Peyer's patch (tissue), 4 donors: ENCODE measurements at places on chromosomes 3 and 15. TPM values are rescaled to one million over a fixed set of nuclear protein-coding genes. Genes with fewer than 3 reads are reported as not detected.

- H3K36me3 ChIP-seq = no peaks in the 10 kb centered on the region
- H3K4me3 ChIP-seq = no peak overlapping the region
- H3K4me1 ChIP-seq = no peaks in the 10 kb centered on the region
- H3K27me3 ChIP-seq = no peaks in the 10 kb centered on the region
Observed at GRCh38 chr3:97958396-97958795, 13.8 kb downstream of the RIOX2 start.

DNA sequence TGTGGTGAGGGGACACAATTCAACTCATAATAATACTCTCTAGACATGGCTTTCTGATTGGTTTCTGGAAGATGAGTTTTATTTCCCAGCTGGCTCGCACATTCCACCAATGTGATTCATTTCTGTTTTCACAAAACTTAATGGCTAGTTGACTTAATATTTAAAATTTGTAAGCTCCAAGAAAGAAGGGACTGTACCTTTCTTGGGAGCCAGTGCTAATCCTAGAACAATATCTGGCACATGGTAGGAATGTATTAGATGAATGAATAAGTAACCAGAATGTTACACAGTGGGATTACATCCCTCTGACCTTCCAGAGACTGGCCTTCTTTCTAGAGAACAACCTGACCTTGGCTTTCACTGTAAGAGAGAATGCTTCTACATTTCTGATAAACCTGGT, 262.8 kb downstream of the RORA start:
- no peak overlapping the region for H3K4me3 ChIP-seq
- DNase-seq = no peak
- no peaks in the 10 kb centered on the region for H3K4me1 ChIP-seq
- H3K27me3 ChIP-seq = no peaks in the 10 kb centered on the region
- no peak overlapping the region for H3K27ac ChIP-seq
- H3K36me3 ChIP-seq = no peaks in the 10 kb centered on the region

DNA sequence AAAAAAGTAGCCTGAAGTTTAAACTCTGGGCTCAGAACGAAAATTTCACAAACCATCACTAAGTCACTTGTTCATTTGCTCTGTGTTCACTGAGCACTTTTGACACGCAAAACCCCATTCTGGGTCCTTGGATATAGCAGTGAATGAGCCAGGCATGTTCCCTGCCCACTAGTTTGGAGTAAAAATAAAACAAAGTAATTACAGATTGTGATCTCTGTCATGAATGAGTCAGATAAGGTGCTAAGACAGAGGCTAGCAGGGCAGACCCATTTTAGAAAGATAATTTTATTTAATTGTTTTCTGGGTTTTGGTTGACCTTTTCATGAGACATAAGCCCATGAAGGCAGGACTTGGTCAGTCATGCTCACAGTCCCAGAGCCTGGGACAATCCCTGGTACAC, 84.1 kb upstream of the ARHGEF3 start:
- no peaks in the 10 kb centered on the region for H3K4me1 ChIP-seq
- DNase-seq = no peak
- no peaks in the 10 kb centered on the region for H3K36me3 ChIP-seq
- no peak overlapping the region for H3K4me3 ChIP-seq
- H3K27me3 ChIP-seq = no peaks in the 10 kb centered on the region
- H3K27ac ChIP-seq = no peak overlapping the region

- no peaks in the 10 kb centered on the region for H3K27me3 ChIP-seq
- no peak overlapping the region for H3K4me3 ChIP-seq
- no peak overlapping the region for H3K27ac ChIP-seq
Observed at GRCh38 chr3:188125076-188125475, 28.9 kb upstream of the LPP start.

DNA sequence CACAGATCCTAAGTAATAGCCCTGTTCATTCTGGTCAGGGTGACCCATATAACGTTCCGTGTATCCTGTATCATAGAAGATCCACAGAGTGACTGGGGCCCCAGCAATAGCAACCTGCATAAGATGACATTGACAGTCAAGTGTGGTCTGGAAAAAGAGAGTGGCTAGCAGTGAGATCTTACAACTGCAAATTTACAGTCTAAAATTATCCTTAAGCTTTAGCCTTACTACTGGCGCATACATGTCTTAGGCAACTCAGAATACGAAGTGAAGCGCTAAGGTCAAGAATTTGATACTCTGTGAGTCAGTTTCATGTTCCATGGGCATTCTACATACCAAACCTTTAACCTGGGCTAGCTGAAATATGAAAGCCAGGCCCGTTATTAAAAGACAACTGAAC, 29.2 kb upstream of the IGDCC4 start:
- no peak overlapping the region for H3K27ac ChIP-seq
- no peaks in the 10 kb centered on the region for H3K27me3 ChIP-seq
- H3K4me1 ChIP-seq = no peaks in the 10 kb centered on the region
- H3K4me3 ChIP-seq = no peak overlapping the region

The PARP6 gene
- 70.2 TPM for total RNA-seq

The REC114 gene
- not detected for total RNA-seq

- H3K36me3 ChIP-seq = no peaks in the 10 kb centered on the region
- H3K4me1 ChIP-seq = no peaks in the 10 kb centered on the region
- no peak for DNase-seq
- no peak overlapping the region for H3K27ac ChIP-seq
- no peak overlapping the region for H3K4me3 ChIP-seq
Observed at GRCh38 chr15:100022391-100022790, 289.2 kb upstream of the LYSMD4 start.

The LPCAT4 gene
- total RNA-seq = 268 TPM

GRCh38 chr15:70524470-70524869, 238.9 kb downstream of the UACA start:
- H3K4me1 ChIP-seq = no peaks in the 10 kb centered on the region
- H3K27me3 ChIP-seq = no peaks in the 10 kb centered on the region
- no peaks in the 10 kb centered on the region for H3K36me3 ChIP-seq
- H3K27ac ChIP-seq = no peak overlapping the region
- DNase-seq = peak; percentile 15

GRCh38 chr3:178170698-178171535, 365.3 kb upstream of the KCNMB2 start:
- H3K4me3 ChIP-seq = no peak overlapping the region
- H3K36me3 ChIP-seq = no peaks in the 10 kb centered on the region
- no peaks in the 10 kb centered on the region for H3K27me3 ChIP-seq
- no peak for DNase-seq
- H3K27ac ChIP-seq = no peak overlapping the region
- no peaks in the 10 kb centered on the region for H3K4me1 ChIP-seq

DNA sequence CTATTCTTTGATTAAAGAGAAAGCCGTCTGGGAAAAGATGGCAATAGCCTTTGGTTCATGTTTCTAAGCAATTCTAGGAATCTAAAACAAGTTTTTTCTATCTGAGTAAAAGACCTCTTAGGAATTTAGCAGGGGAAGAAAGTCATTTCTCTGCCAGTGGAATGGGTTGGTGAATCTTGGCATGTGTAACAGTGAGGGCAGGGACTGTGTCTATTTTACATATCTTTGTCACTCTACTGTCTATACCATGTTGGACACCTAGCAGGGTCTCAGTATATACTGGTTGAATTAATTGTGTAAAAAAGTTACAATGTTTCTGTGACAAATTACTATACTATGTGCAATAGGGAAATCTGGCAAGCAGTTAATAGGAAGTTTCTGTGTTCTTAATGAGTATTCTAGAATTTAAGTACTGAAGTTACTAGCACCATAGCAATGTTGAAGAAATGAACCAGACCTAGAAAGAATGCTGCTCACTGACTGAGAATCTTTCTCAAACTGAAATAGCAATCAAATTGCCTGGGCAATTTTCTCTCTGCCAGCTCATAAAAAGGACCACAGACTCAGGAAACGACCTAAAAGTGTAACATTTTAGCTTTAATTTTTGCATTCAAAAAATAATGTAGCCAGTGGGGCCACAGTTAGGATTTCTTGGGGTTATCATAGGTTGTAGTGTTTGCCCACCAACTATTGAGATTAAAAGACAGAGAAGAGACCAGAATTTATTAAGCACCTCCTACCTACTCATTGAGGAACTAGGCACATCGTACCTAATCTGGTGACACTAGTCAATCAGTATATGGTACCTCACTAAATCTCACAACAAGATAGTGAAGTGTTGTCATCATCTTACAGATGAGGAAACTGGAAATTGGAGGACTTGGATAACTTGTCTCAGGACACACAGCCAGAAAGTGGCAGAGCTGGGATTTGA, 56.2 kb upstream of the LEKR1 start:
- no peaks in the 10 kb centered on the region for H3K36me3 ChIP-seq
- no peaks in the 10 kb centered on the region for H3K4me1 ChIP-seq
- no peak for DNase-seq
- H3K27ac ChIP-seq = no peak overlapping the region
- no peak overlapping the region for H3K4me3 ChIP-seq
- no peaks in the 10 kb centered on the region for H3K27me3 ChIP-seq

The CHRM5 gene
- not detected for total RNA-seq

GRCh38 chr15:86403914-86404583, 324.4 kb downstream of the AGBL1 start:
- H3K27ac ChIP-seq = no peak overlapping the region
- no peaks in the 10 kb centered on the region for H3K4me1 ChIP-seq
- H3K36me3 ChIP-seq = no peaks in the 10 kb centered on the region

DNA sequence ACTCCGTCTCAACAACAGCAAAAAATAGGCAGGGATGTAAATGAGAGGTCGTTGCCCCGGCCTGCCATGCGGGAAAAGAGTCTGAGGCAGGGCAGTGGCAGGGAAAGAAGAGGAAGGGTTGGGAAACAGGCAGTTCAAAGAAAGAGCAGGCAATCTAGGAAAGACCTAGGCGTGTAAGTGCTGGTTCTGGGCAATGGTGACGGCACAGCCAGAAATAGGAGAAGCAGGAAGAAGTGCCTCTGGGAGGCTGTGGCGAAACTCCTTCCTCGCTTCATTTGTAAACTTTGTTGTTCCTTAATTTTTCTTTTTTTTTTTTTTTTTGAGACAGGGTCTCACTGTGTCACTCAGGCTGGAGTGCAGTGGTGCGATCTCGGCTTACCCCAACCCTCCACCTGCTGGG, 4.3 kb downstream of the SLC51A start:
- peak; percentile 48 for DNase-seq
- H3K4me1 ChIP-seq = no peaks in the 10 kb centered on the region
- H3K27ac ChIP-seq = no peak overlapping the region
- no peaks in the 10 kb centered on the region for H3K27me3 ChIP-seq

The NANOGP8 gene
- not detected for total RNA-seq
